Activated T-cell treated with anti-CD3 and anti-CD28 coated beads, Interleukin-2, amount 50 U/mL, for 48 hours (primary cell): ENCODE measurements at places on chromosomes 7 and 10.

DNA sequence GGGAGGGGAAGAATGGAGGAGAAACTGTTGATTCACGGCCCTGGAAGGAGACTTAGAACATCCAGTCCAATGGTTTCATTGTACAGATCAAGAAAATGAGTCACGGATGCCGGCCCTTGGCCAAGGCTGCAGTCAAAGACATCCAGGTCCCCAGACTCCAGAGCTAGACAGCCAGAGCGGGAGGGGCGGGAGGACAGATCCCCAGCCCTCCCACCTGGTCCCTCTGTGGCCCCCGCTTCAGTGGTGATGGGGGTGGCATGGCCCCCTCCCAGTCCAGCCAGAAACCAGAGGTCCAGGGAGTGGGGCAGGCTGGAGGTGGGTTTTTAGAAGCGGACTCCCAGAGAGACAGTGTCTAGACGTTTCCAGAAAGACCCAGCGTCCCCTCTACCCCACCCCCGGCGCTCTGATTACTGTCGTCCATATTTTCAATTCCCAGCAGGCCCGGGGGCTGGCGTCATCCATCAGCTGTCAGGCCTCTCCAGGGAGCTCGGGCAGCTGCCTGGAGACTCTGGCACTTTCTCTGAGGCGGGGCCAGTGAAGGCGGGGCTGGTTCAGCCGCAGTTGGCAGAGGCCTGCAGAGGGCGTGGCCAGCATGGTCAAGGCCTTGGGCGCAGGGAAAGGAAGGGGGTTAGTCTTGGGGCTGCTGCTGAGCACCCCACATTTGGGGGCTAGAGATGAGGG, 8.0 kb upstream of the HSPB1 start:
- DNase-seq = no peak

DNA sequence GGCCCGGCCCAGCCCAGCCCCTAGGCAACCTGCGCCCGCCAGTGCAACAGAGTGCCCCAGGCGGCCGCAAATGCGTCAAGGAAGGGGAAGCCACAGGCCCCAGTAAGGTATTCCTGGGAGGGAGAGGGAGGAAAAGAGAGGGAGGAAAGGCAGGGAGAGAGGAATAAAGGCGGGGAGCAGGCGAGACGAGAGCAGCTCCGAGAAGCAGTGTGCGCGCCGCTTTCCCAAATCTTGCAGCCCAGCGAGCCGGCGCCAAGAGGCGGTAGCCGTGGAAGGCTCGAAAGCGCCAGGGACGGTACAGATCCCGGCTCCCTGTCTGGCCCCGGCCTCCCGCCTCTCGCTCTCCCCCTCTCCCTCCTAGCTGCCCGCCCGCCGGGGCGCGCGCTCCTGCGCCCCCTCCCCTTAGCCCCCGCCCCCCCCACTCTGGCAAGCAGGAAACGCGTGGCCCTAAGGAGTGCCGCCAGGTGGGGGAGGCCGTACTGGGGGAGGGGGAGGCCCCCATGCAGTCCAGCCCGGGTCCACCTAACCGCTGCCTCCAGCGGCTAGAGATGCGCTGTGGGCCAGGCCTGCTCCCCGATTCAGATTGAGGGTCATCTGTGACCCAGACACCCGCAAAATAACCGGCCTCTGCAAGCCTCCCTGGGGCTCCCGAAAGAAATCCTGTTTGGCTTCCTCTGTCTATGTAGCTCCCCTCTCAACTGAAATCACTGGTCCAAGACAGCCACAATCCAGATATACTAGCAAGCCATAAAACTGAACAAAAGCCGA, 4.3 kb downstream of the HOXA10 start:
- no peak for DNase-seq

- no peak for DNase-seq
Measured at GRCh38 chr7:131627735-131628190, 71.3 kb upstream of the PODXL start.

DNA sequence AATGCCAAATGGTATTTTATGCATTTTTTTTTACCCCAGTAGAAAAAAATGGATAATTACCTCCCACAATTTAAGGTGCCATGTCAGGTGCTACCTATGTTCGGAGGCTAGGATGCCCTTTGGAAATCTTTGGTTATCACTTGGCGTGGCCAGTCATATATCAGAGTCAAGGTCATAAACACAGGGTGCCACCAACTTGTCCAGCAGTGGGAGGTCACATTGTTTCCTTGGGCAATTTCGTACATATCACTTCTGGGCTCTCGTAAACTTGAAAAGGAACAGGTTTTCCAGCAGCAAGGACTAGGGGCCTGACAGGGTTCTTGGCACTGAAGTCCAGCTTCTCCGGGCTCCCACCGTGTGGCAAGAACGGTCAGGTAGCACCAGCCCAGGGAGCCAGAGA, 48.0 kb upstream of the BHLHA15 start:
- no peak for DNase-seq

GRCh38 chr10:5493691-5494090, 5.7 kb downstream of the CALML5 start:
- DNase-seq = no peak

DNA sequence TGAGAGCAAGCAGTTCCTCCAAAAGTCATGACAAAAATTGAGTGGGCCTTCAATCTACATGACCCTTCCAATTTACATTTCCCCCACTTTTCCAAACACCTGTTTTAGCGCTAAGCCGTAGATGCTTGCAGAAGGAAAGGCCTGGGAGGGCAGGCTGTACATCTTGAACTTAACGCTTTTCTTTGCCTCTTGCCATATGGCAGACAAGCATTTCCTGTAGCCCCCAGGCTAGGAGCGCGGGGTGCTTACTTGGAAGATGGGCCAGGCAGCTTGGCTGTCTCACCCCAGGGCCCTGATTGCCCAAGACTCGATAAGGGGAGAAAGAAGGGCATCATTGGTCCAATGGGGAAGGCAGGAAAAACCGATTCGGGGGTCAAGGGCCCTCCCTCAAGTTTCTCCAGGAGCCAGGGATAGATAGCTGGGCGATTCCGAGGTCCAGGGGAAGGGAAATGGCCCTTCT, 1.8 kb downstream of the HOXA10 start:
- peak; percentile 30 for DNase-seq
